Cardiac muscle cell (in vitro differentiated cells and primary cell): ENCODE measurements at places on chromosomes 6 and 20.

DNA sequence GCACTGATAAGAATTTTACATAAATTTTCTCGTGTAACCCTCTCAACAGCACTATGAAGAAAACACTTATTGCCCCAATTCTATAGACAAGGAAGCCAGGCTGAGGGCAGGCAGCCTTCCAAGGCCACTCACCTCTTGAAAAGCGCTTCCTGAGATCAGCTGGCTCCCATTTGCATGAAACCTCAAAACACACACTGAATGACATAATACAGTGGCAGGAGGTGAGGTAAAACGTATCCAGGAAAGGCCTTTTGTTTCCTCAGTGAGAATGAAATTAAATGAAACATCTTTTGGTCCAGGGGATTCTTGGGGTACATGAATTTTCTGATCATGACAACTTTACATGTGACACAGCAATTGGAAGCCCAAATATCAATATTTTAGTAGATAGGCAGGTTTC lies 112.5 kb downstream of the WDR27 start:
- DNase-seq, result no peak

- DNase-seq, result peak; percentile 60
Measured at GRCh38 chr6:146912730-146913685, 291.2 kb upstream of the STXBP5 start.

GRCh38 chr6:156396068-156396771 lies 381.0 kb upstream of the ARID1B start:
- DNase-seq, result no peak

- DNase-seq, result peak; percentile 72
Measured at GRCh38 chr6:30450909-30451841, 38.1 kb upstream of the HLA-E start.

- DNase-seq, result no peak
Measured at GRCh38 chr20:52843425-52843824, 128.7 kb upstream of the TSHZ2 start.

GRCh38 chr6:27889628-27890444 lies 22.4 kb downstream of the OR2B2 start:
- no peak for DNase-seq

DNA sequence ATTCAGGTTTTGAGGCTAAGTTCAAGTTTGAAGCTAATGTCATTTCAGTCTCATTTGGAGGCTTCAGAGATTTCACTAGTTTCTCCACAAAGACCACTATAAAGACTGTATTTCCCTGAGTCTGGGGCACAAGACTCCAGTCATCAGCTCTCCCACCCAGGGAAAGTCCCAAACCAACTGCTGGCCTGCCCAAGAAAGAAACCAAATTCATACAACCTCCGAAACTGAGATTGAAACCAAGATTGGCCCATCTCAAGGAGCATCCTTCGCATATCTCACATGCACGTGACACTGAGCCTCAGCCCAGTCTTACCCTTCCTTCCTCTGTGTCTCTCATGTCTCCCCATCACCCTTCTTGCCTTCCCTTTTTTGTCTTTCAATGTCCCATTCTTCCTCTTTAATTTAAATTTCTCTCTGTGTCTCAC lies 3.5 kb upstream of the LTA start:
- DNase-seq, result no peak

GRCh38 chr6:12392490-12392889 lies 102.3 kb downstream of the EDN1 start:
- DNase-seq, result peak; percentile 2

- peak; percentile 30 for DNase-seq
Measured at GRCh38 chr20:51610761-51611624, 68.5 kb upstream of the NFATC2 start.

- DNase-seq, result no peak
Measured at GRCh38 chr6:105235155-105235554, 55.3 kb upstream of the POPDC3 start.

GRCh38 chr6:135568379-135568778 lies 70.8 kb upstream of the AHI1 start:
- DNase-seq, result no peak

DNA sequence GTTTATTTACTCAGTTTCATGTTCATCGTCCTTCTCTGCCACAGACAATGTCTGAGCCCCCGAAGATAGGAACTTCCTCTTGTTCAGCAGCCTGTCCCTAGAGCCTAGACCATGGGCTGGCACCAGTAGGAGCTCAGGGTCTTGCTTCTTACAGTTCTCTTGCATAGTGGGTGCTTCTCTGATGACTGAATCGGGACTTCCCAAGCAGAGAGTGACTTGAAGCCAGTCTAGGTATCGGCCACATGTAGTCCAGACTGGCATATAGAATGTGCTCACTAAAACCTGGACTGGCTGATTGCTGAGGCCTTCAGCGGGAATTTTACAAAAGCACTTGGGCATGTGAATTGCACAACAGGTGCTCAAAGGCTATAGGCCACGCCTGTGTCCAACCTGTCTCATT lies 52.0 kb downstream of the PRDM1 start:
- no peak for DNase-seq

DNA sequence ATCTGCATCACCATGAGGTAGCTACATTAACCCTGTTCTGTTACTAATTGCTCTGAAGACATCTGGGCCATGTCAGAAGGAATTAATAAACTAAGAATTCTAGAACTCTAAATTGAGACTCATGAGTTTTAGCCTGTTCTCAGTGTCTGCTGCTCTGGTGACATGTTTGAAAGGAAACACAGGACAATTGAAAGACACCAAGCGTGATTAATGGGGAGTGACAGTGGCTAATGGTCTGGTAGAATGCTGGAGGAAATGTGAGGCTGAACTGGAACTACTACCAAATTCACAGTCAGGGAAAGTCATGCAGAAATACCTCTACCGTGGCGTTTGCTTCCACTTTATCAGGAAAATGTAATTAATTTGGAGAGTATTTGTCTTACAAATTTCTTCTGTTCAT lies 140.0 kb downstream of the TBC1D7 start:
- no peak for DNase-seq

DNA sequence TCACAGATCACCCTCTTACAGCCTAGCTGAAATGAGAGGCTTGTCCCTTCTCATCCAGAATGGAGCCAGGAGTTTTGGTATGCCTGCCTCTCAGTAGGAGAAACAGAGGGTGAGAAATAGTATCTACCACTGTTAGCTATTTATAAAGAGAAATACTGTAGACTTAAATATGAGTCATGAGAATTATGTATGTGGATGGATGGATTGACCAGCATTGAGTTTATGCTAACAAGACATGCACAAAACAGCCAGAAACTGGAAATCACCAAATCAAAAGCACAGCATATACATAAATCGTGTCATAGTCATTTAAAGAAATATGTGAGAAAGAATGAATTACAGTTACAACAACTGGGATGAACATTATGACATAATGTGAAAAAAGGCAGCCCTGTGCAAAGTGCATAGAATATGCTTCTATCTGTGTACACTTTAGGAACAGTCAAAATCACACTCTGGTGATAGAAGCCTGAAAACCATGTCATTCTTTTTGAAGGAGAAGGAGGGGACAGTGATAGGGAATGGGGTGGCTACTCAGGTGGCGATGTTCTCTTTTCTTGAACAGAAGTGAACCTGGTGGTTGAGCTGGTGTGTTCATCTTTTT lies 79.8 kb upstream of the KIF25 start:
- DNase-seq, result no peak

GRCh38 chr6:111520524-111520923 lies 37.5 kb upstream of the REV3L start:
- DNase-seq, result no peak

- DNase-seq, result peak; percentile 86
Measured at GRCh38 chr6:28542440-28543296, 17.0 kb downstream of the GPX5 start.

DNA sequence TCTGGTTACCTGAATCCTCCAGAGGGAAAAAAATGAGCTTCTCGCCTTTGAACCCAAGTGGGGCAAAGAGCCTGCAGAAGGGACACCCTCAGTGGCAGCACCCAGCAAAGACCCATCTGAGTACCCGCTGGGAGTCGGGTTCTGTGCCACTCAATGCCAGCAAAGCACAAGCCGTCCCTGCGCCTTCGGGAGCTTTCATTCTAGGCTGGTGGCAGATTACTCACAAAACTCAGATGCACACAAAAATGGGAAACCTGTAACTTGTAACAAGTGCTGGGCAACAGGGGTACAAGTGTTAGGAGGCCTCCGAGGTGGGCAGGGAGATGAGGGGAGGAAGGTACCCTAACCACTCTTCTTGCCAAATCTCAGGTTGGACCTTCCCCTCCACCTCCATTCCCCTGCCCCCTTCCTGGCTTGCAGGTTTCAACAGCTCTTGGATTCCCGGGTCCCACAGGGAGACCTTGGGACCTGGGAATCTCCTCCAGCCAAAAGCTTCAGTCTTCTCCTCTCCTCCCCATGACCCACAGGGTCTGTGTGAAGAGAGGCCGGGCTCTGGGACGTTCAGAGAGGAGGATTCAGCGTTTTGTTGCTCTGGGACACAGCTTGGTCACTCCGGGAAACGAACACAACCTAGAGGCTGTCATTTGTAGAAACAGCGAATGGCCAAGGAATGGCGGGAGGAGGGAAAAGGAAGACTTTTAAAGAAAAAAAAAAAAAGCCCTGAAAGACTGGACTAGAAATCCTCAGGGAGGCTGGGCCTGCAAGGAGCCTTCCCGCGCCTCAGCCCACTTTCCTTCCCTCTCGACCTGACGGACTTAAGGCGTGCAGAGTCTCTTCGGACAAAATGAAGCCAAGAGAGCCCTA lies 1.2 kb upstream of the PARD6B start:
- peak; percentile 55 for DNase-seq

GRCh38 chr20:17642404-17643269 lies 39.4 kb downstream of the RRBP1 start:
- no peak for DNase-seq

DNA sequence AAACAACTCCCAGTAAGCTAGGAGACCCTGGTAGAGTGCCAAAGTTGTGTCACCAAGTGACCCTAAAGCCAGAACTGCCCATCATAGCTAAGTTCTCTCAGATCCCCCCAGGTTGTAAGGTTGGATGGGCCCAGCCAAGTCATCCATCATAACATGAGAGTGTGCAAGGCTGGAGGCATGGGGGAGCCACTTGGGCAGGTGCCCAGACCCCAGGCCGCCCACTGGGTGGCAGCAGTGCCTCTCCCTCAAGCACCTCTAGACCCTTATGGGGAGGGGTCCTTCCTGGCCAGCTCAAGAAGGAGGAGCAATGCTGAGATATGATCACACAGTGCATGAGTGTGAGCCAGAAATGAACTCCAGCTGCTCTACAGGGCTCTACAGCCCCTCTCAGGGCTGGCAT lies 154.5 kb downstream of the MYLK4 start:
- DNase-seq, result no peak

- DNase-seq, result peak; percentile 72
Measured at GRCh38 chr6:75368151-75368779, 83.7 kb upstream of the TMEM30A start.

DNA sequence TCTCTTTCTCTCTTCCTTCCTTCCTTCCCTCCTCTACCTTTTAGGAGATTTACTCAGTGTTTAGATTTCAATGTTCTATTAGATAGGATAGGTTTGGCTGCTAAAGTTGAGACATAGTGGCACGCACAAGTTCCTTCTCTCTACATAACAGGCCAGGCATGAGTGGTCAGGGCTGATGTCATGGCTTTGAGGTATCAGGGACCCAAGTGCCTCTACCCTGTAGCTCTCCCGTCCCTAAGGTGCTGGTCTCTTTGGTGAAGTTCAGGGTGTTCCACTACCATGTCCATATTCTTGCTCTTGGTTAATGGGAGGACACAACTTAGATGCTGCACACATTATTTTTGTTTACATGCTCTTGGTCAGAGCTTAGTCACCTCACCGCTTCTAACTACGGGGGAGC lies 245.3 kb downstream of the QKI start:
- no peak for DNase-seq

- no peak for DNase-seq
Measured at GRCh38 chr6:22821664-22822320, 252.4 kb downstream of the HDGFL1 start.

GRCh38 chr6:52013035-52013434 lies 74.4 kb downstream of the PKHD1 start:
- DNase-seq, result no peak

GRCh38 chr20:23727016-23727415 lies 23.7 kb downstream of the CST1 start:
- DNase-seq, result no peak

DNA sequence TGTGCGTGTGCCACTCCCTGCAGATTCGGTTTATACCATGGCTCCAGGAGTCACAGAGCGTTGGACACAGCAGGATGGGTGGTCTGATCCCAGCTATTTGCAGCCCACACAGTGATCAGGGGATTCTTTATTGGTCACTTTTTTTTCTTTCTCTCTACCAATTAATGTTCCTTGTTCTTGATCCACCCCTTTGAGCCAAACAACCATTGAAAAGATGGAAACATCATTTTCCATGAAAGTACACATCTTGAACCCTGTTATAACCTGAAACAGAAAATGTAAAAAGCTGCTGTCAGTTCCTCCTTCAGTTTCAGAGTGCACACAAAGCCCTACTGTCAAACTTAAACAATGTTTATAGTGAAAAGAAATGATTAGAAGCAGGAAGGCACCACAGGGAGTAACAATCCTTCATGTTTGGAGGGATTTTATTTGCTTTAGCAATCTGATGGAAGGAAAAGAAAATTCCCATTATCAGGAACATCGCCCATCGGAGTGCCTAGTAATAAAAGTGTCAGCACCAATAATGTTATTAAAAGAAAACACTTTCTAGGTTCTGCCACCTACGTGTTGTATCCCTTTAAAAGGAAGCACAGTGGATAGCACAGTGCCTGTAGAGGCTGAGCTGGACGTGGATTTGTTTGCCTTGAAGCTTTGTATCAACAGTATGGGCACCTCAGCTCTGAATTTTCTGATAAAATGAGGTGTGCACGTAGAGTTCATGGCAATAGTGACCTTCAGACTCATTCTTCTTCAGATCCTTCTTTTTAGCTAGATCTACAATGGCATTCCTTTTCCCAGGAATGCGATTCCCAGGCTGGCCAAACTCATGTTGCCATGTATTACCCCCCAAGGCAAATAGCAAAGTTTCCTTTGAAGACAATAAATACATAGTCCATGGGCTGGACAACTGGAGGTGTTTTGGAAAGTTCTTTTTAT lies 16.1 kb upstream of the THBD start:
- DNase-seq, result no peak

DNA sequence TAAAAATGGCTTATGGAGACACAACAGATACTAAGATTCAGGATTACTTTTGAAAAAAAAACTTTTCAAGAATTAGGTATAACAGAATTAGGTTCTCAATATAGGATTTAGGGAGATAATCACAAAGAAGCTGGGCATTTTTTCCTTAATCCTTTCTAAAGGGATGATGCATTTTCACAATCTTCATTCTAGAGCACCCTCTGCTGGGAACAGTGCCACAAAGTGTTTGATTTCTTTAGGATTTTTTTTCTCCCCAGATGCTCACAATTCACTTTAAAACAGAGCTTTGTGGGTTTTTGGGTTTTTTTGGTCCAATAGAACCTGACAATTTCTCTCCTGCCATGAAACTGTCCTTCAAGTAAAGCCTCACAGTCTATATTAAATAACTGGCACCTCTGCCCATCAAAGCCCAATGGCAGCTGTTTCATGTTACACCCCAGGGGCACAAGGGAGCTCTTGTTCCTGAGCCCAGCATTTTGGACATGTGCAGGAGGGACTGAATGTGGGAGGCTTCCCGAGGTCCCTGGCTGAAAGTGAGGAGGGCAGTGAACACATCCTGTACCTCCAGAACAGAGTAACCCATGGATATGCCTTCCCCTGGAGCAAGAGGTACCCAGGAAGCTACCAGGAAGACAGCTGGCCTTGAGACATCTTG lies 39.7 kb downstream of the PREP start:
- DNase-seq, result peak; percentile 46
